ENCODE measurements at places on chromosomes 1 and 21. TPM values are rescaled to one million over a fixed set of nuclear protein-coding genes. Genes with fewer than 3 reads are reported as not detected.

Gene S100A7
- 13.3 TPM for total RNA-seq

Gene SMG5
- 40.1 TPM for total RNA-seq

Gene CRYAA
- not detected for total RNA-seq

Gene INSRR
- total RNA-seq, result not detected

Gene GNL2
- total RNA-seq, result 69.4 TPM

Gene PADI2
- not detected for total RNA-seq

Gene CASQ1
- total RNA-seq, result not detected

Gene CBR1
- total RNA-seq, result 377 TPM

Gene PPOX
- 8.4 TPM for total RNA-seq

Gene OR2T35
- not detected for total RNA-seq

Gene HFM1
- total RNA-seq, result not detected

Gene MCOLN2
- total RNA-seq, result 2.0 TPM

Gene NBL1
- 49.4 TPM for total RNA-seq

Gene ST6GALNAC3
- total RNA-seq, result 0.38 TPM

Gene RAB3B
- 2.8 TPM for total RNA-seq

Gene HSPA6
- 0.27 TPM for total RNA-seq

Gene HPDL
- 1.5 TPM for total RNA-seq

Gene ACTA1
- total RNA-seq, result not detected

Gene AK5
- 0.86 TPM for total RNA-seq

Gene DISP3
- total RNA-seq, result not detected
